ENCODE measurements at places on chromosomes 16 and 17.
A peak's percentile ranks its signal among the peaks of the same experiment; 100 is the strongest.

DNA sequence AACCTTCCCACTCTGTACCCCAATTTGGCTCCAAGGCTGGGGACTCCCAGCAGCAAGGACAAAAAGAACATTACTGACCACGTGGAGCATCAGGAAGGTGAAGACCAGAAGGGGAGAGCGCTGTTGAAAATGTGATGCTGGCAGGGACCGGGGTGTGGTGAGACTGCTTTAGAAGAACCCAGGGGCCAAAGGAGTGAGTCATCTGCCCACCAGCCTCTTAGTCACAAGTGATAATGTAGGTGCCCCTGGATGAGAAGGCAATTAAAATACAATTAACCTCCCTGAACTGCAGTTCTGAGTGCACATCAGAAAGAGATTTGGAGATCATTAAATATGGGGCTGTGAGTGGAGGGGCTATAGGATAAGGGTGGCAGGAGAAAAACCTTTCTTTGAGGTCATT is 366.6 kb upstream of the CCL2 start:
- no peak for DNase-seq

DNA sequence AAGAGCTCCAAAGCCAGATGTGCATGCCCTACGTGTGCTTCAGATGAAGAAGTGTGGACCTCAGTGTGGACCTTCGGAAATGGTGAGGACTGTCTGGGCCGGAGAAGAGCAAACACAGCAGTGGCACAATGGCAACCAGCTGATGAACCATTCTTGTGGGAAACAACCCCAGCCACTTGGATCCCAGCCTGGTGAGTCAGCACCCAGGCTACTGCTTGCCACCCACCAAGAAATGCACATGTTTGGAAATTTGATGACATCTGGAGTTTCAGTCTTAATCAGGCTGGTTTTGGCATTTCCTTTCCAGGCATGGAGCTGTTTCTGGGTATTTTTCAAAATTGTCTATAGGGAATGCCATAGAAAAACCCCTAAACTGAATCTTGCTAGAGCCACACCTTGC is 42.7 kb downstream of the DYNLRB2 start:
- DNase-seq, result peak; percentile 31

DNA sequence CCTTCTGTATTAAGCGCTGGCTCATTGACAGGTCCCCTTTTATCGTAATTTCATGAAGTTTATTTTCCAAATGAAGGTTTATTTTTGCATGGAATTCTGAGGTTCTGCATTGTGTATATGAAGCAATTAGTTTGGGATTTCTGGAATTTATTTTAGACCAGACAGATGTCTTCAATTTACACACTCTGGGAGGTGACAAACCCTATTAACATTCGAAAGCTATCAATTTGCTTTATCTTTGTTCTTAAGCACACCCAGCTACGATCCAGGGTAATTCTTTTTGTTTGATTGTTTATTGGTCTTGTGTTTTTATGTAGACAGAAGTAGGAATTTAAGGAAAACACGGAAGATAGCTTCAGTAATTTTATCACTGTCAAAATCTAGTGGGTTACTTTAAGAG is 264.6 kb downstream of the HS3ST3A1 start:
- no peak for DNase-seq

- no peak for DNase-seq
Measured at GRCh38 chr16:49067776-49068175, 213.9 kb downstream of the CBLN1 start.

- DNase-seq, result no peak
Measured at GRCh38 chr17:66493283-66494019, 191.0 kb downstream of the PRKCA start.
